Kasumi-1 (cell line): ENCODE measurements at places on chromosomes 6 and 20.

DNA sequence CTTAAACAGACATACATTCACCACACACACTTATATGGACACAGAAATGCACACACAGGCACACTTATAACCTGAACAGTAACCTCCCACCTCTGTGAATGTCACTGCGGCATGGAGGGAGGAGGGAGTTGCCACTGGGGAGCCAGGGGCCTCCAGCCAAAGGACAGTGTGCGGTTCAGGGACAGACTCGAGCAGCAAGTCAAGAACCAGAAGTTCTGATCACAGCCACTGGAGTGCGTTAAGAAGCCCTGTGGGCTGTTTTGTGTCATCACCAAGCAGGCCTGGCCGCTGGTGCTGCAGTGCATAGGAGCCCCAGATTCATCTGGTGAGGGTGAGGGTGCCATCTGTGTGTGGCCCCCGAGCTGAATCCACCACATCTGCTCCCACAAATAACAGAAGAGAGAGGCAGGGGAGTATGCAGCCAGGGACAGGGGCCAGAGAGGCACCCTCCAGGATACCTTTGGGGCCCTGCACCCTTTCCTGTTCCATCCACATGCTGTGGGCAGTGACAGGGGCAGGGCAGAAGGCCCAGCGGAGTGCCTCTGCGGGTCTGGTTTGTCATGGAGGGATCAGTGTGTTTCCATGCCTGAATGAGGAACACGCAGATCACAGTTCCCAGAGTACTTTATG, 20.3 kb downstream of the SYNDIG1 start:
- DNase-seq: no peak

- peak; percentile 39 for DNase-seq
These were observed 12.5 kb upstream of the RALGAPB start for GRCh38 chr20:38460040-38460623.

- DNase-seq: no peak
These were observed 9.4 kb upstream of the ARFGEF2 start for GRCh38 chr20:48912065-48912464.

- no peak for DNase-seq
These were observed 5.5 kb downstream of the ZBP1 start for GRCh38 chr20:57614490-57615444.

- peak; percentile 42 for DNase-seq
These were observed 435 bp downstream of the CENPB start for GRCh38 chr20:3786126-3786484.

GRCh38 chr6:79704200-79704599, 73.1 kb downstream of the SH3BGRL2 start:
- DNase-seq: no peak

DNA sequence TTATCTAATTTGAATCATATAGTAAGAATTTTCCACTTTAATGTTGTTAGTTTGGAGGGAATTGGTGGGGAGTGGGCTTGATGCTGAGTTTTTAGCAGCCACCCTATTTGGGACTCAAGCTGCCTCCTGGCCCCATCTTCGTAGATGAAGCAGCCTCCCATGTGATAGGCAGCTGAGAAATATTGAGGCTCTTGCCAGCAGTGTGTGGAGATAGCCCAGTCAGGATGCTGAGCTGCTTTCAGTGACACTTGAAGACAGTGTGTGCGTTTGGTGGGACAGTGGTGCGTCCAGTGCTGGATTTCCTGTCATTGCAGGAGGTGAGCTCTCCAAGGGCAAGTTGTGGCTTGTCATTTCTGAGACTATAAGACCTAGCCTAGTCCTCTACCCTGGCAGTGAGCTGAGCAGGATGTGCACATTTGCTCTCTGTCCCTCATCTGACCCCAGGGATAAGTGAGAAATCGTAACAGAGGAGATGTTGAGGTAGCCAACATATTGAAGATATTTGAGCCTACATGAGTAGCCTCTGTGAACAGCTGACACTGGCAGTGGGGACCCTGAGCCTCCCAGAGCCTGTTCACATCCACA, 47.9 kb upstream of the RNF8 start:
- no peak for DNase-seq

- DNase-seq: no peak
These were observed 51.5 kb downstream of the RPRD1B start for GRCh38 chr20:38085026-38085425.

GRCh38 chr20:7437311-7437710, 502.9 kb downstream of the HAO1 start:
- DNase-seq: no peak

DNA sequence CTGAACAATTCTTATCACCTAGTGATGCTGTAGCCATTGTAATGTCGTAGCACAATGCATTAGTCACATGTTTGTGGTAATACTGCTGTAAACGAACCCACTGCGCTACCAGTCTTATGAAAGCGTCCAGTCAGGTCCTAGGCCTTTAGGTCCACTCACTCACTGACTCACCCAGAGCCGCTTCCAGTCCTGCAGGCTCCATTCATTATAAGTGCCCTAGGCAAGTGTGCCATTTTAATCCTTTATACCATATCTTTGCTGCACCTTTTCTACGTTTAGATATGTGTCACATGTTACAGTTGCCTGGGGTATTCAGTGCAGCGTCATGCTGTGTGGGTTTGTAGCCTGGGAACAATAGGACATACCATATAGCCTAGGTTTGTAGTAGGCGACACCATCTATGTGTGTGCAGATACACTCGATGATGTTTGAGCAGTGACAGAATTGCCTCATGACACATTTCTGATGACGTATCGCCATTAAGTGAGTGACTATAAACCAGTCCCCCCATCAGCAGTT, 15.4 kb downstream of the IGF2R start:
- no peak for DNase-seq

DNA sequence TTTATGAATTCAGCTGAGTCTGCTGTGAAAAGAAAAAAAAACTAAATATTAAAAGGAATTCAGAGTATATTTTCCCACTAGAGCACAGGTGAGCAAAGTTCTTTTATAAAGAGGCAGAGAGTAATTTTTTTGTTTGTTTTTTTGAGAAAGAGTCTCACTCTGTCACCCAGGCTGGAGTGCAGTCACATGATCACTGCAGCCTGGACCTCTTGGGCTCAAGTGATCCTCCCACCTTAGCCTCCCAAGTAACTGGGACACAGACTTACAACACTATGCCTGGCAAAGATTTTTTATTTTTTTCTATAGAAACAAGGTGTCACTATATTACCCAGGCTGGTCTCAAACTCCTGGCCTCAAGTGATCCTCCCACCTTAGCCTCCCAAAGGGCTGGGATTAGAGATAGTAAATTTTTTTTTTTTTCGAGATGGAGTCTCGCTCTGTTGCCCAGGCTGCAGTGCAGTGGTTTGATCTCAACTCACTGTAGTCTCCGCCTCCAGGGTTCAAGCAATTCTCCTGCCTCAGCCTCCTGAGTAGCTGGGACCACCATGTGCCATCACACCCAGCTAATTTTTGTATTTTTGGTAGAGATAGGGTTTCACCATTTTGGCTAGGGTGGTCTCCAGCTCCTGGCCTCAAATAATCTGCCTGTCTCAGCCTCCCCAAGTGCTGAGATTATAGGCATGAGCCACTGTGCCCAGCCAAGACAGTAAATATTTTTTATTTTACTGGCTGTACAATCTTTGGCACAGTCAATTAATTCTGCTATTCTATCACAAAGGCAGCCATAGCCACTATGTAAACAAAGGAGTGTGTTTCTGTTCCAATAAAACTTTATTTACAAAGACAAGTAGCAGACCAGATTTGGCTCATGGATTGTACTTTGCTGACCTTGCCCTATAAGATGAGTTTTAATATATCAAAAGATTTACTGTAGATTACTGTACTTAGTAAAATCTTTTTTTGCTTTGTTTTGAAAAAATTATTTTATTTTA, 14.5 kb upstream of the B4GALT5 start:
- no peak for DNase-seq

DNA sequence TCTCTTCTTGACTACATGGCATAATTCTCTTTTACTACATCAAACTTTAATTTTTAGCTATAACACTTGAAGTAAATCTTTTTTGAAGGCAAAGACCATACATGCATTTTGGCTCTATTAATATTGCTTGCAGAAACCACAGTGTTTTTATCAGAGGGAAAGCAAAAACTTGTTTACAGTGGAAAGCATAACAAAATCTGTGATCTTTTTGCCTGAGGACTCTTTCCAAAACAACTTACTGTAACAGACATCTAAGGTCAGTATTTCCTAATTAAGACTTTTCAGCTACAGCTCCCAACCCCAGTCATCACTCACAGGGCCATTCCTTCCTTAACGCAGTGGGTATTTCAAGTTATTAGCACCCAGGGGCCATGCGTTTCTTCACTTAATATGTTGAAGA, 274.7 kb downstream of the CDKAL1 start:
- no peak for DNase-seq

DNA sequence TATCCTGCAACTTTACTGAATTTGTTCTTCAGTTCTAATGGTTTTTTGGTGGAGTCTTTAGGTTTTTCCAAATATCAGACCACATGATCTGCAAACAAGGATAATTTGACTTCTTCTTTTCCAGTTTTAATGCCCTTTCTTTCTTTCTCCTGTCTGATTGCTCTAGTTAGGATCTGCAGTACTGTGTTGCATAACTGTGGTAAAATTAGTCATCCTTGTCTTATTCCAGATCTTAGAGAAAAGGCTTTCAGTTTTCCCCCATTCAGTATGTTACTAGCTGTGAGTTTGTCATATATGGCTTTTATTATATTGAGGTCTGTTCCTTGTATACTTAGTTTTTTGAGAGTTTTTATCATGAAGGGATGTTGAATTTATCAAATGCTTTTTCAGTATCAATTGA, 4.3 kb downstream of the MICA start:
- peak; percentile 8 for DNase-seq
